Hematopoietic multipotent progenitor cell treated with erythropoietin and hydrocortisone succinate and interleukin-3 and kit ligand, for 8 days (in vitro differentiated cells): ENCODE measurements at places on chromosomes 11 and 22.

DNA sequence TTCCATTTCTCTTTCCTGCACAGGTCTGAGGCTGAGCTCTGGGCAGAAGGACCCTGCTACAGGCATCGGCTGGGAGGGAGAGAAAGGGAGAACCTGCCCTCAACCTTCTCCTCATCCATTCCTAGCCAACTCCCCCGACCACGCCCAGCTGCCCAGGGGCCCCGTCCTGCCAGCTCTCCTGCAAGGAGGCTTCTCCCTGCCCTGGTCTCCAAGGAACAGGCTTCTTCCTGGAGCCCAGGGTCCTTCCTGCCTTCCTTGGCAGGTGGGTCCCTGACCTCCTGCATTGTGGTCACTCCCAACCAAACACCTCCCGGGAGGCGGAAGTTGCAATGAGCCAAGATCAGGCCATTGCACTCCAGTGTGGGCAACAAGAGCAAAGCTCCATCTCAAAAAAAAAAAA lies 12.5 kb upstream of the HMOX1 start:
- DNase-seq: no peak

DNA sequence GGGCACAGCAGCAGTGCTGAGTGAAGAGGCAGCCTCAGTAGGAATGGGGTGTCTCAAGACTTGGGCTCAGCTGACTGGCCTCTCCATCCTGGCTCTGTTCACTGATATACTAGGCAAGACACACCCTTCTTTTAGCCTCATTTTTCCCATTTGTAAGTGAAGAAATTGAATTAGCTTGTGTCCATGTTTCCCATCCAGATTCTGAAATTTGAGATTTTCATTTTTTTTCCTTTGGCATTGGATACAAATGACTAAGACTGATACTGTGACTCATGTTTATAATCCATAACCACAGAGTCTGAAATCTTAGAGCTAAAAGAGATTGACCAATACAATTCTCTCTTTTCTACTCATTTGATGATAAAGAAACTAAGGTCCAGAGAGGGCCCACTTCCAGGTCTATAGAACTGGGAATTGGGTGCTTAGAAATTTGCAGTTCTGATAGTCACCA lies 110.9 kb downstream of the KCNC1 start:
- no peak for DNase-seq

- DNase-seq: no peak
These were observed 14.1 kb downstream of the BTBD10 start for GRCh38 chr11:13448876-13449275.

GRCh38 chr11:116993599-116993998 lies 104.6 kb downstream of the SIK3 start:
- DNase-seq: no peak

- no peak for DNase-seq
These were observed 9.3 kb downstream of the MMP13 start for GRCh38 chr11:102946237-102946636.

GRCh38 chr11:128471138-128471661 lies 116.2 kb downstream of the ETS1 start:
- no peak for DNase-seq

GRCh38 chr11:14519597-14519916 lies 629 bp downstream of the PSMA1 start:
- no peak for DNase-seq

- DNase-seq: no peak
These were observed 475.9 kb downstream of the BRD1 start for GRCh38 chr22:49351761-49352227.

DNA sequence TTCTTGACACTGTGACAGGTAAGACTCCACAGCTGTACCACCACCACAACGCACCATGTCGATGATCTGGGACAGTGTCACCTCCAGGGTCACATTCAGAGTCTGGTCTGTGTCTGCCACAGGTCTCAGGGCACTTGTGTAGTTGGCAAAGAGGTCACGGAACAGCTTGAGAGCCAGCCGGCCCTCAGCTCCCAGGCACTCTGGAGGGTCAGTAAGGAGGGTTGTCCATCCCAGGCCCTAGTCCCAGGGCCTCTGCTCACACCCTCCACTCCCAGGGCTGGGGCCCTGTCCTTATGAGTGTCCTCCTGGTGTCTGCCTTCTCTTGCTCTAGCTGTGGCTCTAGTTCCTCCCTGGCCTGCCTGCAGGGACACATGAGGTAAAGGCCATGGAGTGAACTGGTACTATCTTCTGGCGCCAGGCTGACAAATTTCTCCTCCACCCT lies 1.4 kb downstream of the CHRNA10 start:
- no peak for DNase-seq

GRCh38 chr11:70782401-70782913 lies 384.1 kb downstream of the CTTN start:
- DNase-seq: no peak

- peak; percentile 22 for DNase-seq
These were observed 505 bp downstream of the FAM227A start for GRCh38 chr22:38655519-38656255.

GRCh38 chr22:41092847-41093411 lies 537 bp downstream of the EP300 start:
- DNase-seq: peak; percentile 51

DNA sequence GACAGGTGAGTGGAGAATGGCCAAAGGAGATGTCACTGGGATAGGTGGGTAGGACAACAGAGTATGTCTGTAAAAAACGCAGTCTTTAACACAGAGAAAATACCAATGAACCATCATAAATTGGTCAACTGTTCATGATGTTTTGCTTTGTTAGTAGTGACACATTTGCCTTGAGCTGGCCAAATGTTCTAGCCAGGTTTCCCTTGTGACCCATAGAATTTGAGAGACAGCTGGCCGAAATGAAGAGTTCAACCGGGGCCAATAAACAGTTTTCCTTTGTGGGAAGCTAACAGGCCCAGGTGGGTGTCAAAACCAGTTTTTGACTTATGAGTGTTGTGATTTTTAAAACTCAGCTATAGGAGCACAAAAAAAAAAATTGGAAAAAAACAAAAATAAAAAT lies 116.6 kb upstream of the BID start:
- no peak for DNase-seq

GRCh38 chr11:57277845-57278720 lies 41.0 kb upstream of the APLNR start:
- DNase-seq: peak; percentile 50

GRCh38 chr22:46043816-46044620 lies 67.1 kb upstream of the WNT7B start:
- DNase-seq: no peak

DNA sequence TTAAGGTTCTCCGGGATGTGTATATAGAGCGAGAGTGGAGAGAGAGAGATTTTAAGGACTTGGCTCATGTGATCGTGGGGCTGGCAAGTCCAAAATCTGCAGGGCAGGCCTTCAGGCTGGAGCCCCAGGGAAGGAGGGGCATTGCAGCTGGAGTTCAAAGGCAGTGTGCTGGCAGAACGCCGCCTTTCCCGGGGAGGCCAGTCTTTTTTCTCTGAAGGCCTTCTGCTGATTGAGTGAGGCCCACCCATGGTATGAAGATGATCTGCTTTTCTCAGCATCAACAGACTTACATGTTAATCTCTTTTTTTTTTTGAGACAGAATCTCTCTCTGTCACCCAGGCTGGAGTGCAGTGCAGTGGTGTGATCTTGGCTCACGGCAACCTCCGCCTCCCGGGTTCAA lies 25.4 kb downstream of the FBLN1 start:
- no peak for DNase-seq

DNA sequence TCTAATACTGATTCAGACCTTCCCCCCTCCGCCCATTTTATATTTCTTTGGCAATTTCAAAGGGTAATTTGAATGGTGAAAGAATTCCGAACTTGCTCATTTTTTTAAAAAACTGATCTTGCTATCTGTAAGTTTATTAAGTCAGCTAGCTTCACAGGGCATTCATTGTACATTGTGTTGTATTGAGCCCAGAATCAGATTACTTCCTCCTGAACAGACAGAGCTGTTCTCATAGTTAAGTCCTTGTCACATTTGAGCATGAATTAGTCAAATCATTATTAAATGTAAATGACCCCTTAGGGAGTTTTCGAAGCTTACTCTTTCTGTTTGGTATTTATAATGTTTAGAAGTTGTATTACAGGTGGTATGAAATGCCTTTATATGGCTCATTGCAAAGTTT lies 34.4 kb downstream of the CYP2R1 start:
- no peak for DNase-seq

DNA sequence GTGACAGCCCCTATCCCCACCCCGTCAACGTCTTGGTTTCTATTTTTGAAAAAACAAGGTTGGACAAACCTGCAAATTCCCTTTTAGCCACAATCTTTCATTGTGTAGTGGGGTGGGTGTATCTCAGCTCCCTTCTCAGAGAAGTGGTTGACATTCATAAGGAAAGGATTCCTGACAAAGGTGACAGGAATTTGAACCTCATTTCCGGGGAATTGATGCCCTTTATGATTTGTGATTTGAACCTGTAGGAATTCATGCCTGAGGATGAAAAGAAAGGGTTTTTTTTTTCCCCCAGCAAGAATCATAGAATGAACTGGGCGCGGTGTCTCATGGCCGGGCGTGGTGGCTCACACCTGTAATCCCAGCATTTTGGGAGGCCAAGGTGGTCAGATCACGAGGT lies 14.5 kb downstream of the YPEL4 start:
- no peak for DNase-seq

GRCh38 chr11:12662101-12662689 lies 12.0 kb upstream of the TEAD1 start:
- DNase-seq: no peak

- DNase-seq: no peak
These were observed 24.0 kb downstream of the KCTD21 start for GRCh38 chr11:78164471-78164870.

- no peak for DNase-seq
These were observed 41.6 kb downstream of the MRGPRX2 start for GRCh38 chr11:19018901-19019300.

- DNase-seq: peak; percentile 63
These were observed 30.5 kb upstream of the CYP2D6 start for GRCh38 chr22:42160830-42161696.

DNA sequence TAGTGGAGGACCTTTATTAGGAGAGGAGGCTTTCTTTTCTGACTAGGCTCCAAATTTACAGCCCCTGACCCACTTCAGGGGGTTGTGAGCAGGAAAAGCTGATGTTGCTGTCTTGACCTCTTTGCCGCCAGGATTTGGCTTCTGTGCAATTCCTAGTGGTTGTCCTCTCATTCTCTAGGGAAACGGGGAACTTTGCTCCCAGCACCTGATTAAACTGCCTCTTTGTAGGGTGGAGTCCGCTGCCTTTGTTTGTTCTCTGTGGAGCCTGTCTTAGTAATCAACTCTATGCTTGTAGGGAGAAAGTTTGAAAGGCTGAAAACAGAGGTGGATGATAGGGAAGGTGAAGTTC lies 16.3 kb downstream of the CTNND1 start:
- no peak for DNase-seq

DNA sequence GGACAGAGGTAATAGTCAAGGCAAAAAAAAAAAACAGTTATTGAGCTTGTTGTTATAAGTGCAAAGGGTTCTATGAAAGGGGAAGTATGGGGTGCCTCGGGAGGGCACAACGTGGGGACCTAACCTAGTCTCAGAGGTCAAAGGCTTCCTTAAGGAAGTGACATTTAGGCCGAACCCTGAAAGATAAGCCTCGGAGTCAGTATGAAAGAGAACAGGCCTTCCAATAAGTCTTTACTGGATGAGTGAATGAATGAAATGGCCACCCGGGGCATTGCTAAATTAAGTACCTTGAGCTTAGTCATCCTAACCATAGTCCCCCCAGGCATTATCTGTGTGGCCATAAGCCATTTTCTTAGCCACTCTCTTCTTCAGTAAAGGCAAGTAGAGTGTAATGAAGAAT lies 19.7 kb downstream of the FLI1 start:
- DNase-seq: peak; percentile 38

DNA sequence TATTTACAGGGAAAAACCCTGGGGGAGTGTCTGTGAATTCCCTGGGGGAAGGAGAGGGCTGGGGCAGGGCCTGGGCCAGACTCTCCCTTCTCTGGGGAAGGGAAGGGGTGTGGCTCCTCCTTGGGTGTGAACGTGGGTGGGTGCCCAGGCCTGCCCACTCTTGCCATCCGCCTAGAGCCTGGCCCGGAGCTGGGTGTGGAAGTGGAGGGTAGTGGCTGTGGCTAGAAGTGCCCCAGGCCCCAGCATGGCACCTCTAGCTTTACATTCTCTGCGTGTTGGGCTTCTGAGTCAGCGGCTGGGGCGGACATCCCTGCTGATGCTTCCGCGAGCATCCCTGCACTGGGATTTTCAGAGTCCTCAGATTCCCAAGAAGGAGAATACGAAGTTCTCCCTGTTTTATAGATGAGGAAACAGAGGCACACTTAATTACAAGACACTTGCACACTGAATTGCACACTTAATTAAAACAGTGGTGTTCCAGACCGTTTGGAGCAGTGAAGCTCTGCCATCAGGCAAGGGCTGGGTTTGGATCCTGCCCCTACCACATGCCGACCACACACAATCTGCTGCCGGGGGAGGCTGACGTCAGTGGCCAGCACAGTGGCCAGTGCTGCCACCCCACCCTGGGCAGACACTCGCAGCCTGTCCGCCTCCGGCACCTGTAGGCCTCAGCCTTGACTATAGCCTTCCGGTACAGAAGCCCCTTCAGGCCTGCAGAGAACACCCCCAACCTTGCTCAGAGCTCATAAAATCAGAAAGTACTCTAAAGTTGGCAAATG lies 7.6 kb downstream of the BAD start:
- DNase-seq: peak; percentile 73

GRCh38 chr11:122345586-122345985 lies 229.6 kb upstream of the BLID start:
- no peak for DNase-seq

DNA sequence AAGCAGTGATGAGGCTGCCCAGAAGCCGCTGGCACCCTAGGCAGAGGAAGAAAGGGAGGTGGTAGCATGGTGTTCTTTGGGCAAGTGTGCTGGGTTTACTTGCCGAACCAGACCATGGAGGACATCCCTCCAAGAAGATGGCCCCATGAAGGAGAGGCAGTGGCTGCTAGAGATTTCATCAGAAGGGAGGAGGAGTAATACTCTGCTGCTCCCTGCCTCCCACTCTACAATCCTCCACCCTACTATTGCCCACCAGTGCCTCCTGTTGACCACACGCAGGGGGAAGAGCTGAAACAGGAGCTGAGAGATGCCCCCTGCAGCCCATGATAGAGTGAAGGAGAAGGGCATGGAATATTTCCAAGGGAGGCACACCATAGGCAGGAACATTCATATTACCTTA lies 51.0 kb upstream of the PRSS23 start:
- no peak for DNase-seq

DNA sequence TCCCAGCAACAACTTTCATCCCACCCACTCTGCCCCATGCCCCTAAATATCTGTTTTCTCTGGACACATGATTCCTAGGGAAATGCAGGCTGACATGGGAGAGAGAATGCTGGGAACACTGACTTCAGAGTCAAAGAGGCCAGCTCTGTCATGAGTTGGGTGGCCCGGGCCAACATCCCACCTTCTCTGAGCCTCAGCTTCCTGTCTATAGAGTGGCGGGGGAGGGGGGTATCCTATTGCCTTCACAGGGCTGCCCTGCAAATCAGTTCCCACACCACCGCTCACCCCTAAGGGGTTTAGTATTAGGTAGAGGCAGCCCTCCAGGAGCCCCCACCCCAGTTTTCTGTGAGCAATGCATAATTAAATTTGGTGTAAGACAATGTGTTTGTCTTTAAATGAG lies 175.0 kb upstream of the NCAM1 start:
- DNase-seq: no peak
